Stimulated activated CD8-positive, alpha-beta memory T cell treated with anti-CD3 and anti-CD28 coated beads, Interleukin-7, amount 100 ng/mL, for 4 hours (primary cell): ENCODE measurements at places on chromosomes 3 and 15.

DNA sequence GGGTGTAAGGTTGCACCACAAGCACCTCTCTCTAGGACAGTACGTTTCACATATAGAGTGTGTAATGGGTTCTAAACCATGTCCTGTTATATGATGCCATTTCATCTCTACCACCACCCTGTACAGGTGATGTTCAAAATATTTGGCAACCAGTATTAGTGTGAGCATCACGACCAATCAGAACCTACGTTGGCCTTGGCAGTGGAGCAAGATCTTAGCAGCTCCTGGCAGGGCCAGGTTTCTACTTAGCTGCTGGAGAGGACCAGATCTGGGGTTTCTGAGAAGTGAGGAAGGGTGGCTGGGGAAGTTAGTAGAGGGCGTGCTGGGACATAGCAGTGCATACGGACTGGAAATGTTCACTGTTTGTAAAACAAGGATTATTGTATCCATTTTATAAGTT, 23.1 kb upstream of the MITF start:
- no peak for DNase-seq

DNA sequence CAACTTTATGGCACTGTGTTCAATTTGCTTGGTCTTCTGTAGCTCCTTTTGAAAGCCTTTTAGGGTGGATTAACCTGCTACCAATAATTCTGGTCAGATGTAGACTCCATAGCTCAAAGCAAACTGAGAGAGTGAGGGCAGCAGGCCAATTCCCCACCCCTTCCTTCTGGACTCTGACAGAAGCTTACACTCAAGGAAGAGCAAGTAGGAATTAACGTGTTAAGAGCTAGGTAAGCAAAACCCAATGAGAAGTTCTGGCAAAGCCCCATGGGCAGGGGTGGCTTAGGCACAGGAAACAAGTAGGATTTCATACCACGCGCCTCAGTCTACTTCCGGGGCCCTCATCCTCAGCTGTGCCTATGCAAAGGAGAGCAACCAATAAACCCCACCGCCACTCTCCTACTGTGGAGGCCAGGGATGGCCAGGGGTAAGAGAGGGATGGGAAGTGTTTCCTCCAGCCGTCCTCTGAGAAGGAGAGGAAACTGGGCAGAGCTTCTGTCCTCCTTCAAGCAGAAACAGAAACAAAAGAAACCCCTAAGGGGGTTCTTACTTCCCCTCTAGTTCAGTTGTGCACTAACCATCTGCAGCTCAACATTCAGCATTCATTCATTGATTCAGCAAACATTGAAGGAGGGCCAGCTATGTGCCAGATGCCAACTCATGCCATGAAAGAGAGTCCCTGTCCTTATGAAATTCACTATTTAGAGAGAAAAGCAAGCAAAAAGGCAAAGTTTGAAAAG, 12.6 kb downstream of the CCR5 start:
- DNase-seq: no peak

DNA sequence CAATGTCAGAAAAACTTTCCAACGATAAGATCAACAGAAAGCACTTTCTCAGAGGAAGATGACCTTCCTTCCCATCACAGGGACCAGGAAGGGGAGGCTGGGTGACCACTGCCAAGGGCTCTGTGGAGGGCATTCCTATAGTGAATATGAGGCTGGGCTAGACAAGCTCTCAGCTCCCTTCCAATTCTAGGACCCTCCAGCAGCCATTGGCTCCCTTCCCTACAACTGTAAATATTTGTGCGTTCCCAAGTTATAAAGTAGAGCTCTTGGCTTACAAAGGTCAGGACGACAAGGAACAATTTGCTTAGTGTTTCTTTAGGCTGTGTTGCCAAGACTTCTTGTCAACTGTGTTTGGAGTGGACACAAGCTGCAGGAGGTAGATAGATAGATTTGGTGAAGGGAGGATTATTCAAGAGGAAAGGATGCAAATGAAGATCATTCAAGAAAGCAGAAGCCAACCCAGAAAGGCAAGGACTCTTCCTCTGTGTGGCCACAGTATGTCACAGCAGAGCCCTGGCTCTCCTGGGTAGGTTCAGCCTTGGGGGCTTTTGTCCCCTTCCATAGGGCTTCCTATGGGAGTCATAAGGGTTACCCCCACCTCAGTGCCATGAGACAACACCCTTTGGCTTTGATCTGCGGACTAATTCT, 223.6 kb upstream of the TLE3 start:
- no peak for DNase-seq

DNA sequence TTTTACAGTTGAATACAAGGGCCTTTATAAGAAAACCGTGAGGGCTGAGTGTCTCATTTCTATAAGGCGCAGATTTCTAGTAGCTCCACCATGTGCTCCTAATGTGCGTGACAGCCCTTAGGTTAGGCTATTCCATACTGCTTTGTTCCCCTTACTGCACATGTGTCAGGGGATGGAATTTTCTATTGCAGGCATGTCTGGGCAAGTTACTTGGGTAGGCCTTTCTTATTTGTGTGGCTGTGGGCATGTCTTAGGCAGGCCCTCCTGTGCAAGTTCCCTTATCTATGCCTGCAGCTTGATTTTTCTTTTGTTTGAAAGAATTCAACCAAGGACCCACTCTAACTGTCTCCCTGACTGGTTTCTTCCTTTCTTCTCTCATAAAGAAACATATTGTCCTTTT, 434.2 kb upstream of the CNTN3 start:
- no peak for DNase-seq
